ENCODE measurements at places on chromosomes 4 and X.

GRCh38 chr4:133910165-133910564 is 291.4 kb downstream of the PABPC4L start:
- DNase-seq: no peak

- peak; percentile 6 for DNase-seq
Observed at GRCh38 chr4:75432683-75433082, 81.5 kb downstream of the RCHY1 start.

DNA sequence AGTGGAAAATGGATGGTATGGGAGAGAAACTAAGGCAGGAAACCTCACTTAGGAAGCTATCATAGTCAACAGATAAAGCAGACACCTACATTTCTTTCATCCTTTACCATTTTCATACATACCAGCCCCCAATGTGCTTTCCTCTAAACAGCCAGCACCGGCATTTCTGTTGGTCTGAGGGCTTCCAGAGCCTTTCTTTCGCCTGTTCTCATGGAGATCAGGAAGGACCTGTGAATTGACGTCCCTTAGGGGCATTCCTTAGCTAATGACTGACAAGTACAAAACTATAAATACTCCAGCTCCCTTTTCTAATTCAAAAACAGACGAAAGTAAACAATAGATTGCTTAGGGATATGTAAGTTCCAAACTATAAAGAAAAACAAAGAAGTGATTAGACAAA is 215.5 kb upstream of the CNKSR2 start:
- DNase-seq: no peak

- no peak for DNase-seq
Observed at GRCh38 chr4:99848591-99849001, 32.0 kb downstream of the DAPP1 start.

GRCh38 chr4:184851200-184851541 is 25.4 kb upstream of the ACSL1 start:
- DNase-seq: no peak

DNA sequence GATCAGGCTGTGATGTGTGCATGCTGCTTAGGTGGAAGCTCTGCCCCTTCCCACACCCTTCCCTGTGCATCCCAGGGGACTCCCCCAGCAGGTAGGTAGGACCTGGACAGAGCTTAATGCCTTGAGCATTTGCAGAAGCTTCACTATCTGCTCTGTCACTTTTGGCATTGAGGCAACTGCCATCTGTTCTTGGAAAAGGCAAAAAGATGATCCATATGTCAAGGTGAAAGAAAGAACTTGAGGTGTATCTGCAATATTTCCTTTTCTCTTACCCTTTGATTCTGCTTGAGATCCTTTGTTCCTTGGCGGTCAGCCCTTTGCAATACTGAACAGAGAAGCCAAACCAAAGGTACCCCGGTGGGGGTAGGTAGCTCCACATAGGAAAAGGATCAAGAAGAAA is 37.1 kb upstream of the TBC1D9 start:
- no peak for DNase-seq

DNA sequence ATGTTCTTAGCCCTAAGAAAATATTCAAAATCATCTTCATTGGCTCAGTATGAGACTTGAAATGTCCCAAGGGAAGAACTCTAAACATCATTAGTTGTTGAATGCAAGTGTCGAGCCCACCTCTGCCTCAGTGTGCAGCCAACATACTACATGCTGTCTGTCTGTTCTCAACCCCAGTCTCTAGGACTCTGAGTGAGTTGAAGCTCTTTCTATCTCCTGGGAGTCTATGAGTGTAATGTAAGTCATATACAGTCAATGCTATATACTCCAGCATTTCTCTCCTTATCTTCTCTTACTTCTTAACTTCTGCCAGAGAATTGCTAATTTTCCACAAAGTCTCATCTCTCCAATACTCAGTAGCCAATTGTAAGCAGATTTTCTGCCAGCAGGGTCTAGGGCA is 61.3 kb downstream of the SPATA18 start:
- DNase-seq: no peak

GRCh38 chrX:39308126-39308525 is 506.9 kb downstream of the MID1IP1 start:
- no peak for DNase-seq

GRCh38 chr4:4922441-4922840 is 63.0 kb downstream of the MSX1 start:
- DNase-seq: no peak

GRCh38 chrX:15606136-15606535 is 5.4 kb upstream of the ACE2 start:
- no peak for DNase-seq

- no peak for DNase-seq
Observed at GRCh38 chr4:137627739-137628460, 95.6 kb upstream of the PCDH18 start.

GRCh38 chrX:23575281-23575680 is 92.0 kb upstream of the PRDX4 start:
- DNase-seq: no peak

DNA sequence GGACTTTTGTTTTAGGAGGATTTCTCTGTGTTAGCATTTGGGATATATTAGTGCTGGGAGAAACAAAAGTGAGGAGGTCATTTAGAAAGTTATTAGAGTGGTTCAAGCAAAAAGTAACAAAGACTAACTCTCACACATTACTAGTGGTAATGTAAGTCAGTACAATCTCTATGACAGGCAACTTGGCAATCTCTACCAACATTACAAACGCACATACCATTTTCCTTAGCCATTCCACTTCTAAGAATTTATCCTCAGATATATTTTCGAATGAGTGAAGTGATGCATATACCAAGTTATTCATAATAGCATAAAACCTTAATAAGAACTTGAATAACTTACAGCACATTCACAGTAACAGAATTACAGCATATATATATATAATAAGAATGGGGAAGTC is 146.2 kb downstream of the PRSS12 start:
- no peak for DNase-seq

- no peak for DNase-seq
Observed at GRCh38 chrX:115174548-115174947, 14.7 kb upstream of the RBMXL3 start.

DNA sequence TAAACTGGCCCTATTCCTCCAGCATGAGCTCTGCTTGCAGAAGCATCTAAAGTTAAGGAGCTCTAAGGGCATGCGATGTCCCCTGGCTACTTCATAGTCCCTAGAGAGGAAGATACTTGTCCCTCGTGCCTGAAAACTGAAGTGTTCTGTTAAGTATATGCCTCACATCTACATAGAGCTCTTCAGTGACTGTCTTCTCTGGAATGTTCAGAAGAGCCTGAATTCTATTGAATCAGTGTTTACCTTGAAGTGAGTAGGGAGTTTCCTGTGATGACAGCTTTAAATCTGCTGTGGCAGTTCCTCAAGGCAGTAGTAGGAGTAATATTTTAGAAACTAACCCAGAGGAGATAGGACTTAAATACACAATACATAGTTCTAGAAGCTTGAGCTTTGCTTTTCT is 111.2 kb downstream of the ZNF518B start:
- no peak for DNase-seq

DNA sequence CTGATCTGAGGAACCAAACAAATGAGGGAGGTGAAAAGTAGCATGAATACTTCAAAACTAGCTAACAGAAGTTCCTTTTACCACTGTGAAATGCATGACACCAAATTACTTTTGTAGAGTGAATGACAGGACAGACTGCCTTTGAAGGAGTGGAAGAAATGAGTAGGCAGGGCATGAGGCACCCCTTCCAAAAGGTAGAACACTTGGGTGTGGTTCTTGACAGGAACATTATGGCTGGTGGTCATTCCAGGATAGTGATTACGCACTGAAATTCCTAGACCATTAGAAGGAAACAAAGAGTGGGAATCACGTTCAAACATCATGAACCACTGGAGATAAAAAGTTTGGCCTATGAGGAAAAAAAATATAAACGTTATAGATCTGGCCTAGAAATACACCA is 4.9 kb downstream of the HUWE1 start:
- DNase-seq: no peak

- no peak for DNase-seq
Observed at GRCh38 chr4:1721666-1722550, 587 bp downstream of the TACC3 start.

DNA sequence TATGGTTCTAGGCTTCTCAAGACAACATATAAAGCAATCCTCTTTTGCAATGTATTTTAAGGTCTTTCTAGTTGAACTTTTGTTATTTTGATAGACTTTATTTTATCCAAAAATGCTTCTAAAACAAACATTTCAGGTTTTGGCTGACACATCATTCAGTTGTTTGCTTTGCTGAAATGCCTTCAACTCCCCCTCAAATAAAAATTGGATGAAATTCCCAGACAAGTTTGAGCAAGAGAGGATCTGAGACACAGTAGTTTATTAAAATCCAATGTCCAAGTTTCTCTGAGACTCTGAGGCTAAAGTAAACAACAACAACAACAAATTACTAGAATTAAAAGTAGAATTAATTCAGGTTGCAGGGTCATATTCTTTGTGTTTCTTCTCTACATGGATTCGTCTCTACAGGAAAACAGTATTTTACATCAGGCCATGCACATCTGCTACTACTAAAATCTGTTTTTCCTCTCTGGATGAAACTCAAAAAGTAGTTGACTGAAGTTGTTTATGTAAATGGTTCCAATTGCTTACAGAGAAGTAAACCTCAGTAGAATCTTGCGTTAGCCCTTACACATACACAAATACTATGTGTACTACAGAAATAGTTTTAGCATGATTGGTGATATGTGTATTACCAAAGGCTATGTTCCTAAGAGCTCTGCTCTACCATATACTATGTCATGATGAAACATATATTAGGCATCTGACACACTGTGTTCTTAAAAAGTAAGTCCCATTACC is 64.9 kb downstream of the PRSS12 start:
- no peak for DNase-seq

DNA sequence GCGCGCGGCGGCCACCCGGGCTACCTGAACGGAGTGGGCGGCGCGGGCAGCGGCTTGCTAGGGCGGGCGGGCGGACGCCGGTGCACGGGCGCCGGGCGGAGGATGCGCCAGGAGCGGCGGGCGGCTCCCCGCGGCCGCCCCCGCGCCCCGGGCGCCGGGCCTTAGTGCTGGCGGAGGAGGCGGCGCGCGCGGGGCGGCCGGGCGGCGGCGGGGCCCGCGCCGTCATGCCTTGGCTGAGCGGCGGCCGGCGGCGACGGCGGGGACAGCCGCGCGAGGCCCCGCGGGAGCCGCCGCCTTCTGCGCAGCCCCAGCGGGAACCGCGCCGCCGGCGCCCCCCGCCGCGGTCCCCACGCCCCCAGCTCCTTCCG is 48.2 kb downstream of the CLDN34 start:
- DNase-seq: no peak

GRCh38 chr4:70701271-70701670 is 12.9 kb downstream of the UTP3 start:
- no peak for DNase-seq

DNA sequence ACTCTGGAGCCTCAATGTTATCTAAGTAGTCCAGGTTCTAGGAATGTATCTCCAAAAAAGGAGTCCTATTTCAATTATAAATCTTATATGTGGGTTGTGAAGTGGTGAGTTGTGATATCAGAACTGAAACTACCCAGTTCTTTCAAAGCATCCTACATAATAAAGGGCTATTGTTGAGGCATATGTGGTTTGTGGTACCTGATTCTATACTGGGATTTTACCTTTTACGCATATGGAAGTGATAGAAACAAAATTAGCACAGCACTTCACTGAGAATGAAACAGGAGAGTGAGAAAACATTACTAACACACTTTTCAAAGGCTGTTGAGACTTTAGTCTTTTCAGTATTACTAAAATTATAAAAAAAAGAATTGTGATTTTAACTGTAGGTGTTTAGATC is 417.7 kb upstream of the GALNT7 start:
- no peak for DNase-seq

- no peak for DNase-seq
Observed at GRCh38 chr4:176780995-176781738, 11.6 kb downstream of the VEGFC start.

- no peak for DNase-seq
Observed at GRCh38 chr4:105755375-105755774, 46.8 kb downstream of the GSTCD start.

DNA sequence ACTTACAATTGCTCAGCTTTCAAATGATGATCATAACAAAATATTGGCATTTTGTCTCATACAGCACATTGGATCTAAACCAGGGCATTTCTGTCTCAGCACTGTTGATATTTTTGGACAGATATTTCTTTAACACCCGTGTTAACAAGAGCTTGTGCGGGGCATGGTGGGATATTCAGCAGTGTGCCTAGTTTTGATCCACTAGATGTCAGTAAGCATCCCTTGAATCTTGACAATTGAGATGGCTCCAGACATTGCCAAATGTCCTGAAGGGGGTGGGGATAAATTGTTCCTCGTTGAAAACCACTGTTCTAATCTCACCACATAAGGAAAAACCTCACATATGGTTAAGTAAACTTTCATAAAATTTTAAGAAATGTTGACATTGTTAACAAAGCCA is 806.3 kb downstream of the STIM2 start:
- DNase-seq: no peak

DNA sequence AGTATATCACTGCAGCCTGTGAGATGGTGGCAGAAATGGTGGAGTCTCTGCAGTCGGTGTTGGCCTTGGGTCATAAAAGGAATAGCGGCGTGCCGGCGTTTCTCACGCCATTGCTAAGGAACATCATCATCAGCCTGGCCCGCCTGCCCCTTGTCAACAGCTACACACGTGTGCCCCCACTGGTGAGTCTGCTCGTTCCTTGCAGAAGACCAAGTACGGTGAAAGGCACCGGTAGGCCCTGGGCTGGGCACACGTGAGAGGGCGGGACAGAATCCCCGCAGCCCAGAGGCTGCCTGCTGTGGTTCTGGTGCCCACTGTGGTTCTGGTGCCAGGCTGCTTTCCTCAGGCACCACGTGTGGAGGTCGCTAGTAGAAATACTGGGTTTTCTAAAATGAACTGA is 31.2 kb upstream of the MSANTD1 start:
- no peak for DNase-seq

DNA sequence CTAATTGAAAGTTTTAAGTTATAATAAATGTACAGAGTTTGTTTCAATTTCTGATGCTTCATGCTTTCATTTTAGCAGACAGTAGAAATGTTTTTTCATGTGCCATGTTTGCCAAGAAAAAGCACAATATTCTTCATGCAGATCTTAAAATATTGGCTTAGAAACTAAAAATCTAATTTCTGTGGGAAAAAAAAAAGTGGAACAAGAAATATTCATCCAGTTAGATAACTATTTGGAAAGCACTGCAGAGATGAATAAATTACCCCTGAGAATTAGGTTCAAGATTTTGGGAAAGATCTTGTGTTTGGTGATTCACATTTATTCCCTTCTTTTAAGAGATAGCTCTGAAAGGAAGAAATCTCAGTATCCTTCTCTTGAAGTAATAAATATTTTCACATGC is 912.5 kb downstream of the C4orf33 start:
- DNase-seq: no peak

DNA sequence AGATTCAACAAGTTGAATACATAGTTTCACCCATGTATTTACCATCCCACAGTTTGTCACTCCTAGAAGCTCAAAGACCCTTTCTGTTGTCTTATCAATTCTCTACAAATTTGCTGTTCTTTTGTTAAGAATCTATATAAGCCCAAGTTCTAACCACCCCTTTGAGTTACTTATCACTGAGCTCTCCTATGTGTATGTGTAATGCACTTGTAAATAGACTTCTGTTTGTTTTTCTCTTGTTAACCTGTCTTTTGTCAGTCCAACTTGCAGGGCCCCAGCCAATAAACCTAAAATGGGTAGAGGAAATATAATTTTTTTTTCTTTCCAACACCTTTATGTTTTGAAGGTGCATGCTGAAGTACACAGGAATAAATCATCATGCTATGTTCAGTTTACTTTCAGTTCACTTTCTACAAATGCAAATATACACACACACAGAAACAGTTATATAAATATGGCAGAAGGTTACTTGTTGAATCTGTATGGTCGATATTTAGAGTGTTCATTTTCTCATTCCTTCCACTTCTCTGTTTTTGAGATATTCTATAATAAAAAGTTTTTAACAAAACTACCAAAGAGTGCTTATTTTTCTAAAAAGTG is 22.3 kb upstream of the CLOCK start:
- DNase-seq: no peak
